ENCODE measurements at places on chromosomes 6 and 20.

- DNase-seq = no peak
These were observed 156.5 kb downstream of the SH3BGRL2 start for GRCh38 chr6:79787626-79788025.

- DNase-seq = no peak
These were observed 628.1 kb upstream of the CITED2 start for GRCh38 chr6:140002396-140003022.

GRCh38 chr6:139099984-139100383 lies 34.9 kb upstream of the HECA start:
- no peak for DNase-seq

DNA sequence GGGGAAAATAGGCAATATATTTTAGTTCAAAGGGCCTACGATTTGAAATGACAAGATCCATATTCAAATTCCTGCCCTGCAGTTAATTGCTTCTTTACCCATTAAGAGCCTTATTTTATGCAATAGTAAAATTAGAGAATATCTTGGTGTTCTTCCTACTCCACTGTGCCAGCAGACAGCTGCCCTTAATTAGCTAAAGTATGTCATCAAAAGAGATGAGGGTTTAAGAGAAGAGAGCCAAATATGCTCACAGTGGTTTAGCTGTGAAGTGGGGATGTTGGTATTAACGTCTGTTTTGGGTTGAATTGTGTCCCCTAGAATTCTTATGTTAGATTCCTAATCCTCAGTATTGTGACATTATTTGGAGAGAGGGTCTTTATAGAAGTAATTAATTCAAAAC lies 148.1 kb downstream of the MOXD1 start:
- DNase-seq = no peak

- DNase-seq = no peak
These were observed 284.1 kb upstream of the PLN start for GRCh38 chr6:118263921-118264486.

DNA sequence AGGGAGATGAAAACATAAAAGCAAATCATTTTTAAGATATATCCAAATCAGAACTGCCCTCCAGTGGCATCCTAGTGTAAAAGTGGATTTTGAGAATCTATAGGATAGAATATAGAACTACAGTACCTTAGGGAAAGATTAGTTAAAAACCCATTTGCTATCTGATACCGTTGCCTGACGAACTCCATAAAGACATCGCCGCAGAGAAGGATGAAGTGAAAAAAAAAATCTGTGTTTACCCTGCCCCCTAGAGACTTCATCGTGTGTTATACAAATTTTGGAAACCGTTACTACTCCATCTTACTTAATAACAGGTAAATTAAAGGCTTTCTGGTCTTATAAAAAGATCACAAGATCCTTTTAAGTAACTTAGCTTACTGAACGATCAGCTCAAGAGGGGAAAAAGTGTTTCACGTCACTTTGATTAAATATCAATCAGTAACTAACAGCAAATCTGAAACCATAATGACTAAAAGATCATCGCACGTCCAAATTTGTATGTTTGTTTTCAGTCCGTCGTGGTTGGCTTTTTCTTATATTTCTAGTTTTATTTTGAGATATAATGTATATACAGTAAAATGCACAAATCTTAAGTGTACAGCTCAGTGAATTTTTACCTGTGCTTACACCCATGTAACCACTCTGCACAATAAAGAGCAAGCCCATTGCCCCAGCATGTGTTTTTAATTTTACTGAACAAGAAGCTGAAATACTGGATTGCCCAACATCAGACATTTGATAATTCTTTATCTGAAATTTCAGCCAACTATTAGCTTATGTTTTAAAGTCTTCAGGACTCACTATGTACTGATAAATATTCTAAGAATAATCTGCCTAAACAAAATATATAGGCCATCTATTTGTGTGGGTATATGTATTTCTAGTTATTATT lies 881 bp upstream of the MCM3 start:
- DNase-seq = no peak

DNA sequence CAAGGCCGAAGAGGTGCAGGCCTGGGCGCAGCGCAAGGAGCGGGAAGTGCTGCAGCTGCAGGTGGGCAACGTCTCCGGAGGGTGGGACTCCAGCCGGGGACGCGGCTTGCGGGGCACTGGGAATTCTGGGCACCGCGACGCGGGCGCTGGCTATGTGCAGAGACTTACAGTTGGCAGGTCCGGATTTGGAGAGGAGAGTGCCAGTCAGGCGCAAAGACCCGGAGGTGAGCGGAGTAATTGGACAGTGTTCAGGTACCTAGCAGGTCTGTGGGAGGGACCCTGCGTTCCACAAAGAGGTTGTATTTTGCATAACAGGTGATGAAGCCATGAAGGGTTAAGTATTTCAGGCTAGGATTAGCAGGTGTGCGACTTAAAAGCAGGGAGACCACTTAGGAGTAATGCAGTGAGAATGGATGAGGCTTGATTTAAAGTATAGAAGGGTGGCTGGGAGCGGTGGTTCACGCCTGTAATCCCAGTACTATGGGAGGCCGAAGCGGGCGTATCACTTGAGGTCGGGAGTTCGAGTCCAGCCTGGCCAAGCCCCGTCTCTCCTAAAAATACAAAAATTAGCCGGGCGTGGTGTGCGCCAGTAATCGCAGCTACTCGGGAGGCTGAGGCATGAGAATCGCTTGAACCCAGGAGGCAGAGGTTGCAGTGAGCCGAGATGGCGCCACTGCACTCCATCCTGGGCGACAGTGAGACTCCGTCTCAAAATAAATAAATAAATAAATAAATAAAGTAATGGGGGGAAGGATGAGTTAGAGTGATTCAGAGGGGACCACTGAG lies 1.0 kb downstream of the MRPS26 start:
- no peak for DNase-seq

DNA sequence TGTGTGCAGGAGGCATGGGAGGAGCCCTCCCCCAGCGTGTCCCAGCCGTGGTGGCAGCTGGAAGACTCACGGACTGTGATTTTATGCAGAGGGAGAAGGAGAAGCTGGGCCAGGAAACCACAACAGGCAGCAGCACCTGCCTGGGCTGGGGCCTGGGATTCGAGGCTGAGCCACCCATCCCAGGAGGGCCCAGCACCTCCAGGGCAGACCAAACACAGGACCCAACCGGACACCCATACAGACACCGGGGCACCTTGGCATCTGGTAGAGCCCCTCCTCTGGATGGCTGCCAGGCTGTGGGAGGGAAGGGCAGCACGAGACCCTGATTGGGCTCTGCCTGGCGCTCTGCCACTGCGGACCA lies 41.7 kb upstream of the CHRNA4 start:
- no peak for DNase-seq

GRCh38 chr20:62557462-62557861 lies 81.7 kb upstream of the GATA5 start:
- no peak for DNase-seq

All from uterus (tissue), 4 donors.